ENCODE measurements at places on chromosomes 7 and 10. TPM values are rescaled to one million over a fixed set of nuclear protein-coding genes. Genes with fewer than 3 reads are reported as not detected.

- no peak for DNase-seq
Measured at GRCh38 chr7:29207162-29207801, 12.7 kb downstream of the CHN2 start.

DNA sequence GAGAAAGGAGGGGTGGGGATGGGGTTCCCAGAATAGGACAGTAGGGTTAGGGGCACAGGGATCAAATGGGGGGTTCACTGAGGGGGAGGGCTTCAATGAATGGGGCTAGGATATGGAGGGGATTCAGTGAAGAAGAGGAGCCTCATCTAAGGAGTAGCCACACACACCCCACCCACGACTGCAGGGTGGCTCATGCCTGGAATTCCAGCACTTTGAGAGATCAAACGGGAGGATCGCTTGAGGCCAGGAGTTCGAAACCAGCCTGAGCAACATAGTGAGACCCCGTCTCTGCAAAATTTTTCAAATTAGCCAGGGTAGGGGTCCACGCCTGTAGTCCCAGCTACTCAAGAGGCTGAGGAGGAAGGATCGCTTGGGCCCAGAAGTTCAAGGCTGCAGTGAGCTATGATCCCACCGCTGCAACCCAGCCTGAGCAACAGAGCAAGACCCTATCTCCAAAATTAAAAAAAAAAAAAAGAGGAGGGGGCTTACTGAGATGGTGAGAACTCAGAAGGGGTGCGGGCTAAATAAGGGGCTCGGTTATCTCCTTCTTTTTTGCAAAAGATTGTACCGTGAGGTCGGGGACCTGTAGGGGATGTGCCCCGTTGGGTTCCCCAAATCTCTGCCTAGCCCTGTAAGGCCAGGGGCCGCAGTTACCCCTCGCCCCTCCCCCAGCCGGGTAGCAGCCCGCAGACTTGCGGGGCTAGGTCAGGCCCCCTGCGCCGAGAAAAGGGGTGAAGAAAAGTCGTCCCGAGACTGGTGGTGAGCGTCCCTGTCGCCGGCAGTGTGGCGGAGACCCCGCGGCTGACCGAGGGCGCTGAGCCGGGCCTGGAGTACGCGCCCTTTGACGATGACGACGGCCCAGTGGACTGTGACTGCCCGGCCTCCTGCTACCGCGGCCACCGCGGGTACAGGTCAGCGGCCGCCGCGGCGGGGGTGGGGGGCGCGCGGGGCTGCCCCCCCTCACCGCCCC, 43.1 kb upstream of the HSPB1 start:
- DNase-seq: no peak

GRCh38 chr7:94174956-94175355, 170.8 kb upstream of the BET1 start:
- no peak for DNase-seq

Gene OPALIN
- not detected for total RNA-seq

GRCh38 chr7:82945056-82945455, 217.6 kb downstream of the PCLO start:
- DNase-seq: no peak

GRCh38 chr7:47186316-47186715, 395.6 kb downstream of the TNS3 start:
- no peak for DNase-seq

- peak; percentile 30 for DNase-seq
Measured at GRCh38 chr7:732094-732541, 5.0 kb upstream of the PRKAR1B start.

- no peak for DNase-seq
Measured at GRCh38 chr10:64346389-64346788, 825.2 kb downstream of the REEP3 start.

- no peak for DNase-seq
Measured at GRCh38 chr10:24814568-24815313, 91.1 kb upstream of the ARHGAP21 start.

Gene GJD4
- total RNA-seq: not detected

DNA sequence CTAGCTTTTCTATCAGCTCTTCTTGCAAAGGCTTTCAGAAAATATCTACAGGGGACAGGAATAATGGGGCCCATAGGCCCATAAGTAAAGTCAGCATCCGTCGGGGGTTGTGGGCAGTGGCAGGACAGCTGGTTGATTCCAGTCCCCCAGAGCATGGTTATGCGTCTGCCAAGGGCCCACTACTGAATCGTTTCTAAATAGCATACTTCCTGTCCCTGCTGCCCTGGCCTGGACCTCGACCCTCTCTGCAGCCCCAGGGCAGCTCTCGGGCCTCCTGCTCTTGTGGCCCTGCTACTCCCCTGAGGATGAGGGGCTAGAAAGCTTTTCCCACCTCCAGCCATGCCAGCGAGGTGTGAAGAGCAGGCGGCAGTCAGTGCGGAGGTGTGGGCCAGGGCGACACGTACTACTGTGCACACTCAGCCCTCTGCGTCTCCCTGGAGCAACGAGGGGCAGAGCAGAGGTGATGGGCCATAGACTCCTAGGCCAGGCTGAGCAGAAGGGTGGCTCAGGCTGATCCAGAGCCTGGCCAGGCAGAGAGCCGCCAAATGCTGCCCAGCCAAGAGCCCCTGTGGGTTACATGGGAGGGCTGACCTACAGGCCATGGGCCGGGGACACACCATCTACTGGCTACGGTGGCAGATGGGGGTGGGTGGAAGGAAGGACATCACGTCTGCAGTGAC, 4.7 kb upstream of the OPN4 start:
- no peak for DNase-seq

Gene LMTK2
- total RNA-seq: 13.6 TPM
